Dermis blood vessel endothelial cell (primary cell): ENCODE measurements at places on chromosomes 2 and 18. TPM values are rescaled to one million over a fixed set of nuclear protein-coding genes. Genes with fewer than 3 reads are reported as not detected.

The COQ10B gene
- 20.2 and 36.4 TPM in 2 replicates for total RNA-seq

The CCT4 gene
- 160 and 219 TPM in 2 replicates for total RNA-seq

The SLC39A6 gene
- total RNA-seq = 18.2 and 18.5 TPM in 2 replicates

The TOGARAM2 gene
- 0.19 TPM in 1 of 2 replicates, not detected in the other for total RNA-seq

The SLC38A11 gene
- not detected in 2 replicates for total RNA-seq

The KCNJ13 gene
- total RNA-seq = not detected in 2 replicates

The GNAL gene
- 0.51 and 0.68 TPM in 2 replicates for total RNA-seq

The CABLES1 gene
- 38.5 and 43.3 TPM in 2 replicates for total RNA-seq

The COL3A1 gene
- total RNA-seq = 4.2 and 10.9 TPM in 2 replicates

The PLGLB2 gene
- 0.65 and 1.7 TPM in 2 replicates for total RNA-seq

The NOL4 gene
- total RNA-seq = not detected in 2 replicates

The IL36RN gene
- not detected in 2 replicates for total RNA-seq

The MYOM1 gene
- 2.2 and 2.7 TPM in 2 replicates for total RNA-seq

The ASB18 gene
- under 0.01 TPM in 1 of 2 replicates, not detected in the other for total RNA-seq

The TMEFF2 gene
- total RNA-seq = 0.05 TPM in 1 of 2 replicates, not detected in the other

The WDPCP gene
- 5.9 and 6.8 TPM in 2 replicates for total RNA-seq
